ENCODE measurements at places on chromosomes 7 and 10.

DNA sequence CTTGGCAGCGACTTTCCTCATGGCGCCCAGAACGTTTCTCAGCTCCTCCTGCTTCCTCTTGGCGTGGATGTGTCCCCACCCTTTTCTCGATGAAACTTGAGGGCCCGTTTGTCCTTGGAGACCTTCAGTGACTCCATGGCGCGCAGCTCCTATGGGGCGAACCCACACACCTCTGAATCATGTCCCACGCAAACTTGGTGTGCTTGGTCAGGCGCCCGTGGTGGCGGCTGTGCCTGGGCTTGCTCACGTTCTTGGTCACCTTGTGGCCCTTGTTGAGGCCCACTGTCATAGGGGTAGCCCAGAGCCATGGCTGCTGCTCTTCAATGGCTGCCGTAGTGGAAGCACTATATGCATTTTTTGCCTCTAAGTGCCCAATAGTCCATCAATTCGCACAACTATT is 117.5 kb upstream of the FOXP2 start:
- DNase-seq: no peak

GRCh38 chr10:132392184-132392800 is 4.7 kb upstream of the PWWP2B start:
- no peak for DNase-seq

DNA sequence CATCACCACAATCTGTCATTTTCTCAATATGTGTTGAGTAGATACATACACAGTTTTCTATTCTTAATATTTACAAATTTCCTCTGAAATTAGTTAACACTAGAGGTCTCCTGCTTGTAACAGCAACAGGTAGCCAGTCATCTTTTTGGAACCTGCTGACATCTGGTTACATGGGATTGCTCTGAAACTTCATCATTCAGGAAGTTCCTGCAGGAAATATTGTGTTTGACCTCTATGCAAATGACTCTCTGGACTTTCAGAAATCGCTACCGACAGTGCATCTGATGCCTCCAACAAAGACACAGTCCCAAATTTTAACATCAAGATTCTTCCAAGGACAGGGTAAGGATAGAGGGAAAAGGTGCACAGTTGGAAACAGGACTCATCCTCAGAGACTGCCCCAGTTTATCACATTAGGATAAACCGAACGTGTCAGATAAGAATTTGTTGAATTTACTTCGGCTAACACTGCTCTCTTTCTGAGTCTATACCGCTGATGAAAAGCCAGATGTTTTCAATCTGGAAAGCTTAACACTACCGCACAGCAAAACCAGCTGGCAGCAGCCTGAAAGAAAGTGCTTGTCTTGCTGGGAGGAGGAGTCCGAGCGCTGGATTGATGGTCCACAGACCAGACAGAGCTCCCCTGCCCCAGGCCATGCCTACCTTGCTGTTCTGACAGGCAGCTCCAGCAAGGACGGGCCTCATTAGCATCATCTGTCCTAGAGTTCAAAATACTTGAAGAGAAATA is 633.4 kb downstream of the PARD3 start:
- DNase-seq: no peak

GRCh38 chr10:75233444-75234016 is 2.2 kb downstream of the COMTD1 start:
- no peak for DNase-seq

- no peak for DNase-seq
Observed at GRCh38 chr10:93876381-93876780, 17.4 kb upstream of the SLC35G1 start.

DNA sequence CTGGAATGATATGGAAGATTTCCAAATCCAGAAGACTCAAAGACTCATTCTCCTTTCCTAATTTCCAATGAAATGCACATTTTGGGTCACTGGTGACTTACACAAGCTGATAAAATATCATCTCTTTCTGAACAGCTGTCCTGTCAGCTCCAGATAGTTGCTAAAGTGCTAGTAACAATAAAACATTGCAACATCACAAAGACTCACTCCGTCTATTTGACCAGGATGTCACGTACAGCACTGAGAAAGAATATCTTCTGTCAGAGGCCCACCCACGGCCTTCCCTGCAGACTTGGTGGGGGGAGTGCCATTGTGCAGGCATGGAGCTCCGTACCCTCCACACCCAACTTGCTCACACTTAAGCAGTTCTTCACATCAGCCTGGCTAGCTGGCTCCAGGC is 78.9 kb upstream of the EGR2 start:
- DNase-seq: no peak

Data from C1 segment of cervical spinal cord (tissue), 14 donors.